T-helper 17 cell (primary cell): ENCODE measurements at places on chromosomes 5 and 9.

DNA sequence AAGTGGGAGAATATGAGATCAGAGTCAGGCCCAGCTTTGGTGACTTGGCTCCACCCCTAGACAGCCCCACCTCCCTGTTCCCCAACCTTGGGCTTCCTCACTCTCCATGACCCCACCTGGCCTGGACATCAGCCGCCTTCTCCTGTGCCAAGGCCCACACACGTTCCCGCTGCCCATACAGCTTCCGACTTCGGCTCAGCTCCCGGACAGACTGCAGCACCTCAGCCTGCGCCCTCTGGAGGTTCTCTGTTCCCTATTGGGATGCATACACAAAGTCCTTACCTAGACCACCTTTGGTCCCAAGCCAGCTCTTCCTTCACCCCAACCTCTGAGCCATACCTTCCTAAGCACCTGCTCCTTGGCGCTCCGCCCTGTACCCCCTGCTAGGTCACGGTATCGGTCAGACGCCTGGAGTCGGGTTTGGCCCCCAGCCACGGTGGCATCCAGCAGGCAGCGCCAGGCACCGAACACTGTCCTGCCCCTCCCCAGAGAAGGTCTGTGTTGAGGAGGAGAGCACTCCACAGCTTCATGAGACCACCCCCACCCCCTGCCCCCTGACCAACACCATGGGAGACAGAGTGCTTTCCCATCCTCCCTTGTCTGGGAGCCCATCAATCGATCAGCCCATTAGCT is 2.0 kb downstream of the FCHSD1 start:
- peak overlapping the region; percentile 85 for H3K27ac ChIP-seq
- H3K36me3 ChIP-seq = peaks cover 4% of the 10 kb centered on the region
- peaks cover 46% of the 10 kb centered on the region for H3K4me1 ChIP-seq
- no peak overlapping the region for H3K4me3 ChIP-seq

- H3K36me3 ChIP-seq = peaks cover 4% of the 10 kb centered on the region
- H3K4me3 ChIP-seq = no peak overlapping the region
- DNase-seq = no peak
- peaks cover 2% of the 10 kb centered on the region for H3K4me1 ChIP-seq
Measured at GRCh38 chr5:1917830-1918487, 35.2 kb upstream of the IRX4 start.

- H3K36me3 ChIP-seq = no peaks in the 10 kb centered on the region
- no peak overlapping the region for H3K4me3 ChIP-seq
- no peak overlapping the region for H3K27ac ChIP-seq
- H3K4me1 ChIP-seq = no peaks in the 10 kb centered on the region
- DNase-seq = no peak
- peaks cover 35% of the 10 kb centered on the region for H3K27me3 ChIP-seq
Measured at GRCh38 chr5:172414531-172415361, 39.6 kb downstream of the SH3PXD2B start.

DNA sequence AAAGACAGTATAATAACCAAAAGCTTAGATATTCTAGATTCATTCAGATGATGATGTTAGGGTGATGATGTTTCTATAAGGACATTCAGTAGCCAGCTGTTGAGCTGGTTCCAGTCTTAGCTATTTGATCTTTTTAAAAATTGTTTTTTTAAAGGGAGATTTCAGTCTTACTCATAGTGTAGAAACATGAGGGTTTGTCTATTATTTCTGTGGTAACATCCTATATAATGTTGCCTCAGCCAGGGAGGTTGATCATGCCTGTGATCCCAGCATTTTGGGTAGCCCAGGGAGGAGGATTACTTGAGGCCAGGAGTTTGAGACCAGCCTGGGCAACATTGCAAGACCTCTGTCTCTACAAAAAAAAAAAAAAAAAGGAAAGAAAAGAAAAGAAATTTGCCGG is 167.8 kb downstream of the DOCK2 start:
- H3K4me1 ChIP-seq = peaks cover 27% of the 10 kb centered on the region
- H3K36me3 ChIP-seq = peaks cover 12% of the 10 kb centered on the region
- DNase-seq = no peak
- H3K4me3 ChIP-seq = no peak overlapping the region

GRCh38 chr9:133113163-133113948 is 7.7 kb downstream of the RALGDS start:
- H3K27ac ChIP-seq = peak overlapping the region; percentile 93
- peaks cover 48% of the 10 kb centered on the region for H3K4me1 ChIP-seq
- peaks cover 3% of the 10 kb centered on the region for H3K36me3 ChIP-seq
- H3K4me3 ChIP-seq = peak overlapping the region; percentile 67
- no peak for DNase-seq
- H3K27me3 ChIP-seq = no peaks in the 10 kb centered on the region

- peaks cover 12% of the 10 kb centered on the region for H3K4me1 ChIP-seq
- no peak for DNase-seq
- peaks cover 2% of the 10 kb centered on the region for H3K36me3 ChIP-seq
- H3K4me3 ChIP-seq = no peak overlapping the region
Measured at GRCh38 chr9:114798780-114799427, 6.9 kb downstream of the TNFSF15 start.

DNA sequence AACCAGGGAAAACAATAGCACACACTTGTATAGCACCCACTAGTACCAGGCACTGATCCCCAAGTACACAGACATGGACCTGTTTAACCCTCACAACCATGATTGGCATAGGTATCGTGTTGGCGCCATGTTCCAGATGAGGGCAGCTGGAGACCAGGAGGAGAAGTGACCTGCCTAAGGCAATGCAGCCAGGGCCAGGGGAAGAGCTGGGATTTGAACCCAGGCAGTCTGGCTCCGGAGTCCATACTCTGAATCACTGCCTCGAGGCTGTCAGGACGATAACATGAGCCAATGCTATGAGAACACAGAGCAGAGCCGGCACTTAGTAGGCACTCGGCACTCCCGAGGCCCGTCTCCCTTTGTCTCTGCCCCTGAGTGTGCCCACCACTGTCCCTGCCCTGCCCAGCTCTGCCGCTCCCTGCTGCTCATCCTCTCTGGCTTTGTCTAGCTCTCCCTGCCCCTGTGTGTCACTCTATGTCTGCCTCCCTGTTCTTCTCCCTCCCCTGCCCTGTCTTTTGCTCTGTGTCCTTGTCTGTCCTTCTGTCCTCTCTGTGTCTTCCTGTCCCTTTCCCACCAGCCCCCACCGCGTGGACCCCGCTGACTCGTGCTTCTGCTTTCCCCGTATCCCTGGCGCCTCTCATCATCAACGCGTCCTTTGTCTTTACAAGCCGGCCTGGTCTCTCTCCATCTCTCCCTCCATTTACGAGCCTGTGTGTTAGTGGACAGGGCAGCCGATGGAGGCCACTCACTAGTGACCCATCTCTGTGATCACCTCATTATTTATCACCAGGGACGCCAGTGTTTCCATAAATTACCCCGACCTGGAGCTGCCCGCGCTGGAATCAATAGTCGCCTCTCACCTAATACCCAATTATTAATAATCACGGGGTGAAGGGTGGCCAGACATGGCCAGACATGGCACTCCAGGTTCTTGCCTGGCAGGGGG is 99.4 kb upstream of the MVB12B start:
- H3K27ac ChIP-seq = no peak overlapping the region
- H3K4me1 ChIP-seq = peaks cover 13% of the 10 kb centered on the region
- peak overlapping the region; percentile 59 for H3K4me3 ChIP-seq
- no peak for DNase-seq

DNA sequence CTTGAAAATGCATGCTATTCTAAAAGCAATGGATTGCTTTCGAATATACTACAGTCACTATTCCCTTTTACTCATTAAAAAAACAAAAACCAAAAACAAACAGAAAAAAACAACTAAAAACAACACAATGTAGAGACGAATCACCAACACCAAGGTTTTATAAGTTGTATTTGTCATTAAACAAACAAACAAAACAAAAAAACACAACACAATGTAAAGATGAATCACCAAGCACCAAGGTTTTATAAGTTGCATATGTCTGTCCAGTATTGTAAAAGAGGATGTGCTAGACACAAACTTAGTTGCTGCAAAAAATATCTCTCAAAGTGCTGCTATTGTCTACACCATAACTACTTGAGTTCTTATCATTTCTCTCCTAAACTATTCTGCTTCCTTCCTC is 1269.2 kb downstream of the EFNA5 start:
- no peak overlapping the region for H3K4me3 ChIP-seq
- H3K4me1 ChIP-seq = no peaks in the 10 kb centered on the region
- H3K27me3 ChIP-seq = no peaks in the 10 kb centered on the region
- H3K27ac ChIP-seq = no peak overlapping the region
- DNase-seq = no peak

DNA sequence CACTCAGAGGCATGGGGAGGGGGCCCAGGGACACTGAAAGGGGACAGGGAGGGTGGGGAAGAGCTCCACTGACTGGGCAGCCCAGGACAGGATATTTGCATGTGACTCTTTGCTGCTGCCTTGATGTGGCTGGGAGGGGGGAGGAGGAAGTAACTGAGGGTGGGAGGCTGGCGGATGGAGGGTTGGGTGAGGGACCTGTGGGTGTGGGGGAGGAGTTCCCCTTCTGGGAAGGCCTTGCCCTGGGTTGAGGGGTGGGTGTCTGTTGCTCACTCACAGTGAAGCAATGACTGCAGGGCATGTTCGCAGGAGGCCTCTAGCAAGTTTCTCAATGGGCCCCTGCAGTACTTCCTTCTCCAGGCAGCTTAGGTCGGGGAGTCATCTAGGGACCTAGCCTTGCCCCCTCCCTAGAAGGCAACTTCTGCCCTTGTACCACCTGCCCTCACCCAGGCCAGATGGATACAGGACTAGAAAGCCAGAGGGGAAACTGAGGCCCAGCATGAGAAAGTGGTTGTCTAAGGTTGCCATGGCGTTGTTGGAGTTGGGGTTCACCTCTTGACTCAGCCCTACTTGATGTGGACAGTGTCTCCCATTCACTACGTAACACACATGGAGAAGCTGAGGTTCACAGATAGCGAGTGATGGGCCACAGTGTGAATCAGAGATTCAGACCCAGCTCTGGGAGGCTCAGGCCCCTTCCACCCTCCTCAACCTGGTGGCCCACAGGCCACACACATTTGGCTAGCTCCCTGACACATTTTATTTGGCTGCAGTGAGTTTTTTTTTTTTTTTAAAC is 3.0 kb downstream of the GRK6 start:
- peaks cover 7% of the 10 kb centered on the region for H3K36me3 ChIP-seq
- H3K27ac ChIP-seq = peak overlapping the region; percentile 98
- H3K4me1 ChIP-seq = peaks cover 58% of the 10 kb centered on the region
- peak; percentile 64 for DNase-seq

DNA sequence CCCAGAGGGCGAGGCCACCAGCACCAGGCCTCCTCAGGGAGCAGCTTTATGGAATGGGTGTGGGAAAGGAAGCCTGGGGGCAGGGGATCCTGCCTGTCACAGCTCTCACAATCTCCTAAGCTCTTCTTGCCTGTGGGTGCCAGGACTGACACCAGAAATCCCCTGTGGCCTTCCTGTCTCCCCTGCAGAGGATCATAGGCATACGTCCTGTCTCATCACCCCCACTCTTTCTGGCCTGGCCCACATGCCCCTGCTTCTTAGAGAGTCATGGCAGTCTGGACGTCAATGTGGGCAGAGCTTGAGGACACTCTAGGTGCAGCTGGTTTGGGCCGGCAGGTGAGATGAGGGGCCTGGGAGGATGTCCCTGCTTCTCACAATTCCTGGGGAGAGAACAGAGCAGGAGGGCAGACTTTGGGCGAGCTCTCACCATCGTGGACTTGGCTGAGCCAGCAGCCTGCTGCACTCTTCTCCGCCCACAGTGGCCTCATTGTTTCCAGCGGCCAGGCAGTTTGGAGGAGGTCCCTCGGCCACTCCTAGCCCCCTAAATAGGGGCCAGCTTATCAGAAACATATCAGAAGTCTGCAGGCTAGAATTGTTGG is 67.3 kb upstream of the ZFR start:
- no peak for DNase-seq
- no peak overlapping the region for H3K27ac ChIP-seq
- no peak overlapping the region for H3K4me3 ChIP-seq
- H3K27me3 ChIP-seq = no peaks in the 10 kb centered on the region

DNA sequence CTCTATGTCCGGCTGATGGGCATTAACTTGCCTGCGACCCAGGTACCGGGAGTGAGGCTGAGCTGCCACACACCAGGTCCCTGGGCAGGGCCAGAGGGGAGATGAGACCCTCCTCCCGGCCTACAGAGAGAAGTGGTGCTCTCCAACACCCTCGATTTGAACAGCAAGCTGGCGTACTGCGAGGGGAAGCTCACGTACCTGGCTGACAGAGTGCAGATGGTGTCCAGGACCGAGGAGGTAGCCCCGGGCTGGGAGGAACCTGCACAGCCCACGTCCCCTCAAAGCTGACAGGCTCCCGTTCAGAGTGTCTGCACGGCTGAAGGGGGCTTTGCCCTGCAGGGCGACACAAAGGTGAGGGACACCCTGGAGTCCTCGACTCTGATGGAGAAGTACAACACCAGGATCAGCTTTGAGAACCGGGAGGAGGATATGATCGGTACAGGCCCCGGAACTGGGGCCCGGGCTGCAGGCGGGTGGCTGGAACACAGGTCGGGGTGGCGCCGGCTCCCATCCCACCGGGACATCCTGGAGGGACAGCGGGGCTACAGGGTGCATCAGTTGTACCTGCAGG is 1.0 kb upstream of the RABL6 start:
- H3K27ac ChIP-seq = peak overlapping the region; percentile 78
- peaks cover 10% of the 10 kb centered on the region for H3K4me1 ChIP-seq
- H3K36me3 ChIP-seq = peaks cover 2% of the 10 kb centered on the region

- H3K27ac ChIP-seq = no peak overlapping the region
- H3K36me3 ChIP-seq = peaks cover 2% of the 10 kb centered on the region
- H3K27me3 ChIP-seq = peaks cover 47% of the 10 kb centered on the region
- no peaks in the 10 kb centered on the region for H3K4me1 ChIP-seq
- no peak overlapping the region for H3K4me3 ChIP-seq
Measured at GRCh38 chr5:133761632-133762031, 149.3 kb upstream of the FSTL4 start.

- no peaks in the 10 kb centered on the region for H3K36me3 ChIP-seq
- no peak within 1 kb of the TSS for H3K27ac ChIP-seq
- no peak for DNase-seq
- no peaks in the 10 kb centered on the region for H3K27me3 ChIP-seq
Measured at GRCh38 chr5:177473443-177474001, at the start of gene DBN1. TSS of gene DBN1 (minus strand) at chr5:177473634. CDS start at chr5:177473521, 113 bp downstream.

GRCh38 chr5:135551593-135552447 is 16.1 kb upstream of the NEUROG1 start:
- no peak overlapping the region for H3K4me3 ChIP-seq
- H3K36me3 ChIP-seq = peaks cover 6% of the 10 kb centered on the region
- peaks cover 10% of the 10 kb centered on the region for H3K4me1 ChIP-seq
- DNase-seq = peak; percentile 35
- no peak overlapping the region for H3K27ac ChIP-seq

- no peak overlapping the region for H3K27ac ChIP-seq
- no peak for DNase-seq
- H3K36me3 ChIP-seq = no peaks in the 10 kb centered on the region
- H3K27me3 ChIP-seq = no peaks in the 10 kb centered on the region
Measured at GRCh38 chr5:97666783-97667182, 483.7 kb upstream of the RIOK2 start.
